ENCODE measurements at places on chromosomes 7 and 10.

GRCh38 chr7:69749994-69750393, 151.7 kb downstream of the AUTS2 start:
- DNase-seq = no peak

DNA sequence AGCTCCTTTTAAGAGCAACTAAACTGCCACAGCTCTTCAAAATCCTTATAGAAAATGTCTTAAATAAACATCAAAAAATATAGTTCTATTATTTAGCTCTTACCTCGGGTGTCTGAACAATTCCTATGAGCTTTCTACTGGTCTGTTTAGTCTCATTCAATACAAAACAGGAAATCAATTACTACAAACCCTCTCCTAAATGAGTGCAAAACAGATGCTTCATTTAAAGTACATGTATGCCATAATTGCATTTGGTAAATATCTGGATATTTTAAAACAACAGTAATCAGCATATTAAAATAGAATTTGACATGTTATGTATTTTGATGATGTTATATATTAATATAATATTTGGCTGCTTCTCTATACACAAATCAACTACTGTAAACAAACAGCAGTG, 38.5 kb upstream of the MTPN start:
- DNase-seq = no peak

DNA sequence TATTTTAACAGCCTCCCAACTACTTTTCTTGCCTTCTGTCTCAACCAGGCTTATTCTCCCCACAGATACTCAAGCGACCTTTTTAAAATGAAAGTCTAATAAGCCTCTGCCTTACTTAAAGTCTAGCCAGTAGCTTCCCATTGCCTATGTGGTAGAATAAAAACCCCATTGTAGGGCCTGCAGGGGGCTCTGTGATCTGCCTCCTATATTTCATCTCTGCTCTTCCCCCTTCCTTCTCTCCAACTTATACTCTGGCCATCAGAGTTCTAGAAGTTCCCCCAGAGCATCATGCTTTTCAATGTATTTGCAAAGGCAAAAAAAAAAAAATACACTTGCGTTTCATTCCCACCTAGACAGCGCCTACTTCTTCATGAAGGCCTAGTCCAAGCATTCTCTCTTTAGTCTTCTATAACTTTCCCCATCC, 167.7 kb upstream of the ADO start:
- DNase-seq = no peak

DNA sequence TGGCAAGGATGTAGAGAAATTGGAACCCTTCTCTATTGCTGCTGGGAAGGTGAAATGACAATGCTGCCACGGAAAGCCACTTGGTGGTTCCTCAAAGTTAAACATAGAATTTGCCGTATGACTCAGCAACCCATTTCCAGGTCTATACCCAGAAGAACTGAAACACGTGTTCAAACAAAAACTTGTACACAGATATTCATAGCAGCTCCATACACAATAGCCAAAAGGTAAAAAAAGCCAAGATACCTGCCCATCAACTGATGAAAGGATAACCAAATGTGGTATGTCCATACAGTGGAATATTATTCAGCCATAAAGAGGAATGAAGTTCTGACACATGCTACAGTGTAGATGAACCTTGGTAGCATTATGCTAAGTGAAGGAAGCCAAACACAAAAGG, 39.1 kb downstream of the LHPP start:
- no peak for DNase-seq

GRCh38 chr7:123041101-123041500, 45.6 kb upstream of the TAS2R16 start:
- no peak for DNase-seq

DNA sequence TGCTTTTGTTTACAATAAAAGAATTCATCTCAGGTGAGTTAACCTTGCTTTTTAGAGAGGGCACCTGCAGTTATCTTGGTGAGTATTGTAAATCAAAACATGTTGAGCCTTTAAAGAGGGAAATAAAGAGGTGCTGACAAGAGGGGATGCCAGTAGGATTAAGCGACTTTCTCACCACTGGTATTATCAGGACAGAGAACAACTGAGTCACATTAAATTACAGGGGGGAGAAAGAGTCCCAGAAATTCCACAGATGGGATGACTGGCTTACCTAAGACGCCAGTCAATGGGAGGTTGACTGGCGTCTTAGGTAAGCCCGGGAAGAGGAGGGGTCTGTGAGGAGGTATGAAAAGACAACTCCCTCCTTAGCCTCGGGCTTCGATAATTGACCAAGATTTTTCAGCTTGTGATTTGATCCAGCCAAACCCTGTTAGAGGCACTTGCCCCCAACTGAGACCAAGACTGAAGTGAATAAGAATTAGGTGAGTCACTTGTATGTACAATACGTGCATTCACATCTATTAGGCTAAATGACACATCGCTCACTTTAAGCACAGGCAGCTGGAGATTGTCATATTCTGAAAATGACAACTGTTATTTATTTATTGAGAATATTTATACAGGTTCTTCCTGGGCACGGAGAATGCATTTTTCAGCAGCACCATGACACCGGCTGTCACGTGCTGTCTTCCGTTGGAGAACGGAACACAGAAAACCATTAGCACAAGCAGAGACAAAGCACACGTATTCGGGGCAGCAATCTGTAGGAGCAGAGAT, 117.6 kb downstream of the SEM1 start:
- DNase-seq = no peak

GRCh38 chr10:118832241-118832651, 77.5 kb upstream of the CACUL1 start:
- DNase-seq = no peak

- no peak for DNase-seq
Observed at GRCh38 chr10:48672596-48673265, 11.9 kb upstream of the WDFY4 start.

DNA sequence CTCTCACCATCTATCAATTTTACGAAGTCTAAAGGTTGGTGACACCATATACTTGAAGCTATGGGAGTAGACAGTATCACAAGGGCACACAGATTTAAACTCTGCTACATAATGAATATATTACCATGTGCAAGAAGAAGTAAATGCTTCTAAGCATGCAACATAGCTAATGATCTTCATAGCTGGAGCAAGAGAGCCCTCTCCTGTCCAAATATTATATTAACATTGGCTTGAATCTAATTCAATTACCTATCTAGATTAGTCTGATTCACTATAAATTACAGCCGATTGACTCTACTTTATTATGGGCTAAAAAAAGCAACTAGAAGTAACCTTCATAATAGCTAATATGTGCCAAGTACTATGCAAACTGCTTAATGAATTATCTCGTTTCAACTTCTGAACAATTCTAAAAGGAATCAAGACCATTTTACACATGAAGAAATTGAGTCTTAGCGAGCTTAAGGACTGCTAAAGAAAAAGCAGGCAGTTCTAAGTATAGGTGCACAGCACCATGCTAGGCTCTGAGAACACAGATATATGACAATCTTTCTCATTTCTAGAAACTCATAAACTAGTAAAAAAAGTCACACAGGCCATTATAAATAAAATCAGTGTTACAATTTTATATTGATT, 21.9 kb downstream of the FRA10AC1 start:
- no peak for DNase-seq

- no peak for DNase-seq
Observed at GRCh38 chr10:80509403-80510161, 28.1 kb upstream of the SH2D4B start.

GRCh38 chr10:49541762-49542161, 2.8 kb upstream of the ERCC6 start:
- DNase-seq = no peak
